Brain pericyte (primary cell): ENCODE measurements at places on chromosomes 6 and 20.

GRCh38 chr6:82567621-82568020 is 204.0 kb downstream of the TPBG start:
- no peak for DNase-seq

GRCh38 chr6:88044530-88044929 is 3.1 kb upstream of the SPACA1 start:
- DNase-seq = no peak

DNA sequence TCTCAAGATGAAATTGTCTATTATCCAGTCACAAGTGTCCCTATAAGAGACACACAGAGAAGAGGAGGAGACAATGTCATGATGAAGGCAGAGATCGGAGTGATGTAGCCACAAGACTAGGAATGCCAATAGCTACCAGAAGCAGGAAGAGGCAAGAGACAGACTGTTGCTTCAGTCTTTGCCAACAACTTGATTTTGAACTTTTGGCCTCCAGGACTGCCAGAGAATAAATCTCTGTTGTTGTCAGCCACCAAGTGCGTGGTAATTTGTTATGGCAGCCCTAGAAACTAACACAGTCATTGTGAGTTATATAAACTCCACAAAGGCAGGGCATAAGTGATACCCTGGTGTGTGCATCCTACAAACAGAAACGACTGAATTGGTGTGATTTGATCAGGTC is 517.0 kb downstream of the BTBD3 start:
- DNase-seq = no peak

DNA sequence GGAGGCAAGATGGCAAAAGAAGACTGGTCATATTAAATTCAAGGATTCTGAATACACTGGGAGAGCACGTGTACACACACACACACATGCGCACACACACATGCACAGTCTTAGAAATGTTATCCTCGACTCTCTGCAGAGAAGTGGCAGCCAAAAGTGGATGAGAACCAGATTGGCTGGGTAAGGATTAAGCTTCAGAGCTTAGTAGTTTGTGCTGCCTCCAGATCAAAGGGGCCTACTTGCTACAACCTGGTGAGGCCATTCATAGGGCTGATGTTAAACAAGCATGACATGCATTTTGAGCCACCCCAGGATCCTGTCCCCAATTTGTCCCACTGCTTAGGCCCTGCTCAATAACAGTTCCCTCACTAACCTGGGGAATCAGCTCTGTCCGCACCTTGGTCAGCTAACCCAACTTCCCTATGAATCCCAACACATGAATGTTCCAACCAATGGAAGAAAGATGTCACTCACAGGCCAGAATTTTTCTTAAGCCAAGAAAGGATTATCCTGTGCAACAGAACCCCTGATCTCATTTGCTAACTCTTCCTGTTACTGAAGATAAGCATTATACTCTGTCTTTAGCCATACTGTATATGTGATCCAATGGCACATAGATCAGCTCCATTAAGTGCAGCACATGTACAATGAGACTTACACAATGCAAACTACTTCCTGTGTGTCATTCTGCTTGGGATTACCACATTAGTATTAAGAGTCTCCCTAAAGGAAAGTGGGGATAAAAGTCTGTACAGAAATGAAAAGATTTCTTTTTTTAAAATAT is 31.0 kb downstream of the TOMM6 start:
- DNase-seq = no peak

- DNase-seq = no peak
Measured at GRCh38 chr20:32535953-32536823, 48.9 kb downstream of the NOL4L start.

DNA sequence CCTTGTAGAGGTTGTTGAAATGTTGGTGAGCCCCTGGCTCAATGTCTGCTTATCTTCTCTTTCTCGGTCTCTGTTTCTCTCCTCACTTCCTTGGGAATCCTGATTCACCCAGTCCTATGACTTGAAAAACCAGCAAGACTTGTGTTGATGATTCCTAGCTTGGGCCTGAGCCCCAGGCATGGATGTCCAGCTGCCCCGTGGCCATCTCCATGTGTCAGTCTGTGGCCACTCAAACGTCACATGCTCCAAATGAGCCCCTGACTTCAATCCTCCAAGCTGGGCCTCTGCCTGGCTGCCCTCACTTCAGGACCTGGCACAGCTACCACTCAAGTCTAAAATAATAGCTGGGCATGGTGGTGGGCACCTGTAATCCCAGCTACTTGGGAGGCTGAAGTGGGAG is 81.0 kb downstream of the SRC start:
- no peak for DNase-seq

DNA sequence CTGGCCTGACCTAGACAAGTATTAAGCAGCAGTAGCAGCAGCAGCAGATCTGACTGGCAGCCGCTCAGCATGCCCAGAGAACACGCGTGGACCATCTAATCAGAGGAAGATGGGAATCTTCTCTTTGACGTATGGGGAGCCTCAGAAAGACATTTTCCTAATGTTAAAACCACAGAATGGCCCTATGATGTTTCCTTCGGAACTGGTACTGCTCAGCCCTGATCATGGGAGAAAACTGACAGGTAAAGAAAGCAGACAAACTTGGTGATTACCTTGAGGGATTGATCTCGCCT is 6.2 kb downstream of the PSMA7 start:
- no peak for DNase-seq

DNA sequence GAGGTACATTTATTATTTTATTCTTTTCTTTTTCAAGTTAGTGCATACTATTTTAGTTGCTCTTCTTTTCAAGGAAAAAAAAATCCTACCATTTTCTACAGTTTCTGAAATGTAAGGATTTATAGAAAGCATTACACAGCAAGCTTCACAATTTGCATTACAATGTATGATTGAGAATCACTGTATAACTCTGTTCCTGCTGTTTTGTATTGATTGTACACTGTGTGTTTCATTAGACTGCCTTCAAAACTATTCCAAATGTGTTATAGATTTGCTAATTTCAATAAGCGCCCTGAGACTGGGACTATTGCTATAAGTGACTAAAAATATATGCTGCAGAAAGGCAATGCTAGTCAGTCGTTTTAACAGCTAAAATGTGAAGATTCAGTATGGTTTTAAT is 479.7 kb upstream of the EYS start:
- DNase-seq = no peak

DNA sequence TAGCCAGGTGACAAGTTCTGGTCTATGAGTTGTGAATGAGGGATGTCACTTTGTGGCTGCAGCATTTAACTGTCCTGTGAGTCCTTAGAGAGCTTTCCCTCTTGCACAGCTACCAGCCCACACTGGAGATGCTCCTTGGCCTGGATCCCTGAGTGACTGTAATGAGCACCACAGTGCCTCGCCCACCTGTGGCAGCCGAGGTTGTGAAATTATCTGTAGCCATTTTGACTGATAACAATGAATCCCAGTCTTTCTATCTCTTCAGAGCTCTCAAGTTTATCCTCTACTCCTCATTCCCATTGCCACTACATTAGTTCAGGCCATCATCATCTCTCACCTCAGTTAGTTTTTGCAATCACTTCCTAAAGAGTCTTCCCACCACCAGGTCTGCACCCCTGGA is 41.3 kb upstream of the BEND3 start:
- no peak for DNase-seq

GRCh38 chr6:136920216-136920615 is 1.9 kb upstream of the SLC35D3 start:
- no peak for DNase-seq

- no peak for DNase-seq
Measured at GRCh38 chr6:161133963-161134362, 139.9 kb downstream of the AGPAT4 start.

- no peak for DNase-seq
Measured at GRCh38 chr6:163630572-163630971, 216.1 kb downstream of the QKI start.

- no peak for DNase-seq
Measured at GRCh38 chr6:96844530-96844929, 7.3 kb upstream of the GPR63 start.

GRCh38 chr20:20304942-20305341 is 63.0 kb upstream of the INSM1 start:
- no peak for DNase-seq

DNA sequence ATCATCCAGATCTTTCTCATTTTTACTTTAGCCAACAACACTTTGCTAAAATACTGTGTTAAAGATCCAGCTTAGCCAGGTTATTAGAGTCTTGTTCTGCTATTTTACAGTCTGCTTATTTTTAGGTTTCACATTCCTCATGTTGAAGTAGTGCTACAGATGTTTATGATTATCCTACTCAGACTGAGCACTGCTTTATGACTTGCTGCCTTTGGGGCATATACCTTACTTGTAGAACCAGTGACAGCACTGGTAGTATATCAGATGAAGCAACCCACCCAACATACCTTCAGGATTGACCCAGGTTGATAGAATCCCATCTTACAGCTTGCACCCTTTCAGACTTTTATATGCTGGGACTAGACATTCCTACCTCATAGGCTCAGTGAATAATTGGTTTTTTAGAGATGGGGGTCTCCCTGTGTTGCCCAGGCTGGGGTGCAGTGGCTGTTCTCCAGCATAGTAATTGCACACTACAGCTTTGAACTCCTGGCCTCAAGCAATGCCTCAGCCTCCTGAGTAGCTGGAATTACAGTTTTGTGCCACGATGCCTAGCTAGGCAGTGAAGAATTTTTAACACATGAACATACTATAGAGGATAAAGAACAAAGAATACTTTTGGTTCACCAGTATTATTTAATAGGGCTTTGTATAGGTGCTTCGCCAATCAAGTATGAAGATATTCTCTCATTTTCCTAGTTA is 63.8 kb upstream of the DYNLRB1 start:
- no peak for DNase-seq

GRCh38 chr20:45066372-45066771 is 34.6 kb downstream of the KCNS1 start:
- DNase-seq = no peak

- DNase-seq = no peak
Measured at GRCh38 chr6:158150701-158151100, 17.4 kb downstream of the SERAC1 start.

DNA sequence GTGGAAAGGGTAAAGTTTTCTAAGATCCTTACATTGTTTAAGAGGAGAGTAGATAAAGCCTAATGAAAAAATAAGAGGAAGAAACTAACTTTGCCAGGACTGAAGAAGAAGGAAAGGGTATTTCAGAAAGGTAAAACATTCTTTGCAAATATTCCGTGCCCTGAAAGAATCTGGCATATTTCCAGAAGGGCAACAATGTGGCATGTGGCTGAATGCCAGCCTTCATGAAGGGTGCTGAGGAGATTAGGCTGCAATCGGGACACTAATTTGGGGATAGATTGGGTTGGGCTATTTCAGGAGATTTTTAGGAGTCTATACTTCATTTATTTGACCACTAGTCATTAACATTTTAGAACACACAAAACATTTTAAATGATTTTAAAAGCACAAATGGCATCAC is 16.2 kb upstream of the UFL1 start:
- DNase-seq = no peak

DNA sequence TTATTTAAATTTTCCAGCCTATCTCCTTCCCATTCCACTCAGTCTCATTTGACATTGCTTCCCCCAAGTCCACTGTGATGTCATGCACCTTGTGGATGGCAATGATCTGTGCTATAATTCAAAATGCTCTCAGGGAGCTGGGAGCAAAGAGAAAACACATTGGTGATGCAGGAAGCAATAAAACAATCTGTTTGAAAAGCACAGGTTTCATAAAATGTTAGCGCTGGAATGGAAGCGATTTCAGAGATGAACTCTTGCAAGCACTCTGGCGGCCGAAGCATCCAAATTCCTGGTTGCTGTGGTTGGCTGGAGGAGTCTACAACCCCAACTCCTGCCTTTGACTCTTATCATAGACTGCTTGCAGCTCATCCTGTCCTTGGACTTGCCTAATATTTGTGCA is 167.0 kb downstream of the GMPR start:
- DNase-seq = no peak

- DNase-seq = no peak
Measured at GRCh38 chr6:20919677-20920385, 385.6 kb downstream of the CDKAL1 start.

DNA sequence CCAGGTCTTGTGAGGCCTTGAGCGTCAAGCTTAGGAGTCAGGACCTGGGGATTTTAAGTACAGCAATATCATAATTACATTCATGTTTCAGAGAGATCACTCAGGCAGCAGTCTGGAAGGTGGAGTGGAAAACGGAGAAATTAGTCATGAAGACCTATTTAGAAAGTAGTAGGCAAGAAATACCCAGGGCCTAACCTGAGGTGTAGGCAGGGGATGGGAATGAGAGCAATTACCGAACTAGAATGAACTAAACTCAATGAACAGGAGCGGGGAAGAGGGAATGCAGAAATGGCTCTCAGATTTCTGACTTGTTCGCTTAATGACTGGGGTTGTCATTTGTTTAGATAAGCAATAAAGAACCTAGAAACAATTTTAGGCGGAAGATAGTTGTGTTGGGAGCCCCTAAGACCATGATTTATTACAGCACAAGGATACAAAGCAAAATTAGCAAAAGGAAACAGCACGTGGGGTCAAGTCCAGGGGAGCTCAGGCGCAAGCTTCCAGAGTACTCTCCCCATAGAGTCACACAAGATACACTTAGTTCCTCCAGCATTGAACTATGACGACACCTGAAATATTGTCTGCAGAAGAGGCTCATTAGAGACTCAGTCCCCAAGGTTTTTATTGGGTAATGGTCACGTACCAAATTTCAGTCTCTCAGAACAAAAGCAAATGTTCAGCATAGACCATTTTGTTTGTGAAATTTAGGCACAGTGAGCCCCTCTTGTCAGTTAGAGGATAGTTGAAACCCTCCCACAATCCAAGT is 178.8 kb upstream of the AKAP12 start:
- no peak for DNase-seq

DNA sequence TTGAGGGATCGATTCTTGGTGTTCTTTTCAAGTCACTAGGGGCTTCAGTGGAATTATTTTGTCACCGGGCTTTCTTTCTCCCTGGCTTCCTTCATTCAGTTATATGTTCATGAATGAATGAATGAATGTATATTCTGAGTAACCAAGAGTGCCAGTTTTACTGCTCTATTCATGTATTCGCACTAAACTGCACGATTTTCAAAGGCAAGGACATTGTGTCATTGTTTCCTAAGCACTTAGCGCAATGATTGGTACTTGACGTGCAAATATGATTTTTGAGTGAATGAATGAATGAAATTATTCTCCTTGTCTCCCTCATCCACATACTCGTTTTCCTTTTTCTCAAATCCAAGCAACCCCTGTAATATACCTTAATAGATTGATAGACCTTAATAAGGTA is 822 bp downstream of the AFG1L start:
- DNase-seq = no peak

DNA sequence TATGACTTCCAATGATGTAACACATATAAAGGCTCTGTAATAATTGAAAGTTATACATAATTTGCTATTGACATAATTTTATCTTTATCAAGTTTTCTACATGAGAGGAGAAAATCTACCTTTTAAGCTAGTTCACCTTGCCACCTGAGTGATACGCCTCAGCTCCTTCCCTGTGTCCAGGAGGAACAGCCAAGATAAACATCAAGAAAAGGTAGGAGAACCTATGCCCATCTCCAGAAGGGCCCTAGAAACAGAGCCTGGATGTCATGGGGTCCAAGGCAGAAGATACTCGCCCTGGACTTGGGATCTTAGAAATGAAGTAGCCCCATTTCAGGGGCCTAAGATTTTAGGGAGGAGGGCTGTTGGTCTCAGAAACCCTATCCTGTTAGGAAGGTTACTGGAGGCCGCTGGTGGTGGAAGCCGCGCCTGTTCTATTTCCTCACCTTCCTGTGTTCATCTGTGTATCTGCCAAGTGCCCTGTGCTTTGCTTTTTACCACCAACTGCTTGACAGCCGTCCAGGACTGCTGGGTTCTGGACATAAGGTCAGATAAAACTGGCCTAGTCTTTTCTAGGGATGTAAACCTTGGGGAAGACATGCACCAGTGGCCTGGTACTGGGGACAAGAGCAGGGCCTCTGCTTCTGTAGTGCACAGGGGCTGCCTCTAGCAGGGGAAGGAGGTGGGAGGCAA is 178.5 kb downstream of the ARID1B start:
- no peak for DNase-seq
